Common myeloid progenitor, CD34-positive (primary cell): ENCODE measurements at places on chromosomes 1 and 21.

DNA sequence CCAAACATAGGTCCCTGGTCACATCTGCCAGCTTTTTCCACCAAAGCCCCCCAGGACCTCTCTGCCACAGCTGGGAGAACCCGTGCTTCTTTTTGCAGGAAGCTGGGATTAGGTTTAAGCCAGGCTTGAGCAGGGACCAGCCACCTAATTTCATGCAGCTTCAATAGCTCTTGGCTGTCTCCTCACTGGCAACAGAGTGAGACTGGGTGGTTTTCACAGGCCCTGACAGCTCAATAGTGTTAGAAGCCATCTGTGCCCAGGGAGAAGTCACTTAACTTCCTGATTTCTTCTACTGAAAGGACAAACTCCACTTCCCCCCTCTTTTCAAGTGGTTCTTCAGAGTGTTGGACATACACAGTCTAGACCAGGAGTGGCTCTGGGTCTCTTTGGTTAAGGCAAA lies 20.4 kb upstream of the SRSF4 start:
- DNase-seq, result no peak

DNA sequence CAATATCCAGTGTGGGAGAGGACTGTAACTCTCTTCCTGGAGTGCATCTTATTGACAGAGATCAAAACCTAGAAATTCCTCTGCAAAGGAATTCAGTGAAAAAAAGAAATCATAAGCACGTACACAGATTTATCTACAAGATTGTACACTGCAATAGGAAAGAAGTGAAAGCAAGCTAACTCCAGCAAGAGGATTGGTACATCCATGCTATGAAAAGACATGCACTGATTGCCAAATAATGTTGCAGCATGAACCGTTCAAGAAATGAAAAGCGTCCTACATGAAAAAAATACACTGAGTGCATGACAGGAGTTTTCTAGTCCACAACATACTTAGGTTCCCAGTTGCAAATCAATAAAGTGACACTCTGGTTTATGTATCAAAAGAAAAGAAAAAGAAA lies 1.9 kb upstream of the MGST3 start:
- DNase-seq, result no peak

GRCh38 chr1:247557926-247558674 lies 9.2 kb downstream of the GCSAML start:
- no peak for DNase-seq

DNA sequence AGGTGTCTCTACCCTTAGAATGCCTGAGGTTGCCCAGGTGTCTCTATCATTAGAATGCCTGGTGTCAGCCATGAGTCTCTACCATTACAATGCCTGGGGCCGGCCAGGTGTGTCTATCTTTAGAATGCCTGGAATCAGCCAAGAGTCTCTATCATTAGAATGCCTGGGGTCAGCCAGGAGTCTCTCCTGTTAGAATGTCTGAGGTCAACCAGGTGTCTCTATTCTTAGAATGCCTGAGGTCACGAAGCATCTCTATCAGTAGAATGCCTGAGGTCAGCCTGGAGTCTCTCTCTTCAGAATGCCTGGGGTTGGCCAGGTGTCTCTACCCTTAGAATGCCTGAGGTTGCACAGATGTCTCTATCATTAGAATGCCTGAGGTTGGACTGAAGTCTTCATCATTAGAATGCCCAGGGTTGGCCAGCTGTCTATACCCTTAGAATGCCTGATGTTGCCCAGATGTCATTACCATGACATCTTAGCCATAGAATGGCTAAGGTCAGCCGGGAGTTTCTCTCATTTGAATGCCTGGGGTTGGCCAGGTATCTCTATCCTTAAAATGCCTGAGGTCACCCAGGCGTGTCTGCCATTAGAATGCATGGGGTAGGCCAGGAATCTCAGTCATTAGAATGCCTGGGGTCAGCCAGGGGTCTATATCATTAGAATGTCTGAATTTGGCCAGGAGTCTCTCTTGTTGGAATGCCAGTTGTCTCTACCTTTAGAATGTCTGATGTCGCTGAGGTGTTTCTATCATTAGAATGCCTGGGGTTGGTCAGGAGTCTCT lies 44.0 kb downstream of the RNF187 start:
- DNase-seq, result no peak

GRCh38 chr1:84000196-84000885 lies 1.4 kb upstream of the TTLL7 start:
- no peak for DNase-seq

GRCh38 chr1:173267453-173267945 lies 60.4 kb upstream of the TNFSF4 start:
- DNase-seq, result peak; percentile 50

DNA sequence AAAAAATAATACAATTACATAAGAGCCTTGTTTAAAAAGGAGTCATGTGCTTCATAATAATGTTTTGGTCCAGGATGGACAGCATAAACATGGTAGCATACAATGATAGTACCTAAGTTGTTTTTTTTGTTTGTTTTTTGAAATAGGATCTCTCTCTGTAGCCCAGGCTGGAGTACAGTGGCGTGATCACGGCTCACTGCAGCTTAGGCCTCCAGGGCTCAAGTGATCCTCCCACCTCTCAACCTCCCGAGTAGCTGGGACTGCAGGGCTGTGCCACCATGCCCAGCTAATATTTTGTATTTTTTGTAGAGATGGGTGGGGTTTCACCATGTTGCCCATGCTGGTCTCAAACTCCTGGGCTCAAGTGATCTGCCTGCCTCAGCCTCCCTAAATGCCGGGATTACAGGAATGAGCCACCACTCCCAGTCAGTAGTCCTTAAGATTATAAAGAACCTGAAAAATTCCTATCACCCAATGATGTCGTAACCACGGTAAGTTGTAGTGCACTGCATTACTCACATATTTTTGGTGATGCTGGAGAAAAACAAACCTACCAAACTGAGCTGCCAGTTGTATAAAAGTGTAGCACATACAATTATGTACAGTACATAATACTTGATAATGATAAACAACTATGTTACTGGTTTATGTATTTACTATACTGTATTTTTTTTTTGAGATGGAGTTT lies 22.4 kb upstream of the RCOR3 start:
- DNase-seq, result no peak
